Stimulated activated CD8-positive, alpha-beta memory T cell treated with anti-CD3 and anti-CD28 coated beads, Interleukin-2, amount 100 ng/mL, for 1 hour (primary cell): ENCODE measurements at places on chromosomes 7 and 10.

- no peak for DNase-seq
Measured at GRCh38 chr10:111233439-111233838, 156.6 kb downstream of the ADRA2A start.

DNA sequence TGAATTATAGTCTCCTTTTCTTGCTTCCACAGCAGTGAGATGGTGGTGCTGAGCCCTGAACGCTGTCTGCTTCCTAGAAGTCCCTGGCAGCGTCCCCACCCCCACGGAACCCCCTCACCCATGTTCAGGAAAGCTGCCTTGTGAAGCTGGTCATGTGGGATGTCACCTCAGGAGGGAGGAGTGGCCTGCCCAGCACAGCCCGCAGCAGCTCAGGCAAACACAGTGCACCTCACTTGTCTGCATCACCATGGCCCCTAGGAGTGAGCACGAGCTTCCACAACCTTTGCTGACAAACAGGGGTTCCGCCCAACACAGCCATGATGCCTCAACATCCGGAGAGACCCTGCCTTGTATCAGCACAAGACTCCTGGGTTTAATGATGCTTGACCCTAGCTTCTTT, 508.9 kb downstream of the RPS24 start:
- no peak for DNase-seq

DNA sequence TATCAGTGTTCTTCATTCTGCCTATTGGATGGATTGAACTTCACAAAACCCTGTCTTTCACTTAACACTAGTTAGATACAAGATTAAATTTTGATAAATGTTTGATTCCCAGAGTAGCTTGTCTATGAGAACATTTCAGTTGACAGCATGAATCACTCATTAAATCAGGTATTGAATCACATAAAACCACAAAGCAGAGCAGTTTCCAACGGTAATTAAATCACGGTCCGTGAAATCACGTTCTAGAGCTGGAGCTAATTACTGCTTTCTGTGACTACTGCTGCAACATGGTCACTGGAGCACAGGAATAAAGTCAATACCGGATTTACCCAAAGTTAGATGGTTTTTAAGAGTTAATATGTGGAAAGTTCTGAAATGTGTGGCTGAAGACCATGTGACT, 257.8 kb upstream of the PCDH15 start:
- DNase-seq = no peak

- DNase-seq = no peak
Measured at GRCh38 chr10:127024685-127025435, 119.6 kb downstream of the DOCK1 start.

- DNase-seq = no peak
Measured at GRCh38 chr7:117564080-117564479, 84.3 kb downstream of the CFTR start.

GRCh38 chr7:27148031-27148755, 619 bp upstream of the HOXA6 start:
- DNase-seq = no peak

- no peak for DNase-seq
Measured at GRCh38 chr10:59362959-59363381, 621 bp upstream of the FAM13C start.

DNA sequence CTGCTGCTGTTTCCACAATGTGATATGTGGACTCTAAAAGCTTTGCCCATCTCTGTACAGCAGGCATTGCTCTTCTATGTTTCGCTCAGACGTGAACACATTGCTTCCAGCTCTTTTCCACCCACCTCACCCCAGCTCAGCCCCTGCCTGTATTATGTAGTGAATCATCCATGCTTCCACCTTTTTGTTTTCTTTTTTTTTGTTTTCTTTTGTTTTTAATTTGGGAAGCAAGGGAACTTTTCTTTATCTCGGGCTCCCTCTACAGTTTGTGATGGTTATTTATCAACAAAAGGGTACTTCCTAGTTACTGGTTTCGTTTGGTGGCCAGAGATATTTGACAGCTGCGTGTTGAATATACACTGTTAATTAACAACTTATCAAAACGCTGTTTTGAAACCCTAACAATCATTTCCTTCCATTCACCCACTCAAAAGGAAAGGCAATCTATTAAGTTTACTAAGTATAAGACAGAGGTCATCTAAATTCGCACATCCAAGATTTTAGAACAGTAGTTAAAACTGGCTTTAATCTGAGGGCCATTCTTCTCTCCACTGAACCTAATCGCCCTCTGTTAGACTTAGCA, 127.9 kb upstream of the STK17A start:
- DNase-seq = no peak

- no peak for DNase-seq
Measured at GRCh38 chr10:788796-789748, 99.6 kb upstream of the DIP2C start.

DNA sequence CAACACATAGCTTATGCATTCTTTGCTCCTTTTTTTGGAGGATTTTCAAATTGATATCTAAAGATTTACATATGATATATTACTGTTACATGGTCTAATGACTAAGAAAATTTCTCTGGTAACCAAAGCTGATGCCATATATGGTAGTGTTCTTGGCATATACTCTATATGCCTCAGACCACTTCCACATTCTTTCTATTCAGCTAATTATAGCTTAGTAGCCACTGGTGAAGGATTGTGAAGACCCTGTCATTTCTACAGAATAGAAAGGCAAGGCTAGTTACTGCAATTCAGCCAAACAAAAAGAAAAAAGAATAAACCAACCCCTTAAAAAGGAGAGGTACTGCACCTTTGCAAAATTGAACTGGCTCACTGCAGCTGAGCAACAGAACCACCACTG, 3.7 kb downstream of the PURB start:
- DNase-seq = no peak

GRCh38 chr10:131167036-131167860, 144.3 kb downstream of the TCERG1L start:
- no peak for DNase-seq

GRCh38 chr10:6204063-6204340, 1.3 kb downstream of the PFKFB3 start:
- peak; percentile 20 for DNase-seq

DNA sequence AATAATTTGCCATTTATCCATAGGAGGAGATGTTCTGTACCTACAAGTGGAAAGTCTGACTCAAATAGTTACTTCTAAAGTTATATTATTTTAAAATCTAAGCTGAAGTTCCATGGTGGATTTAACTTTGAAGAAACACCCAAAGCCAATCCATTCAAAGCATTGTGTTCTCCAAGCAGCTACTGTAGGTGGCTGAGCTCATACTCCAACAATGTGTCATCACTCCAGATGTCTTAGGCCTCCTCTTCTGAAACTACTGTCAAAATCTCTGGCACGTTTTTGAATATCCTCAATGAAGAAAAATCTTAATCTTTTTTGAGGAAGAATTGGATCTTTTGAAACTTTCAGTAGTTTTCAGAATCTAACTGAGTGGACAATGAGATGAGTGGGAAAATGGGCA, 169.1 kb downstream of the PTEN start:
- no peak for DNase-seq

- DNase-seq = no peak
Measured at GRCh38 chr10:107548301-107548700, 383.8 kb upstream of the SORCS1 start.

GRCh38 chr7:47379629-47380324, 202.1 kb downstream of the TNS3 start:
- no peak for DNase-seq

GRCh38 chr10:3961082-3961481, 176.1 kb upstream of the KLF6 start:
- DNase-seq = peak; percentile 37

DNA sequence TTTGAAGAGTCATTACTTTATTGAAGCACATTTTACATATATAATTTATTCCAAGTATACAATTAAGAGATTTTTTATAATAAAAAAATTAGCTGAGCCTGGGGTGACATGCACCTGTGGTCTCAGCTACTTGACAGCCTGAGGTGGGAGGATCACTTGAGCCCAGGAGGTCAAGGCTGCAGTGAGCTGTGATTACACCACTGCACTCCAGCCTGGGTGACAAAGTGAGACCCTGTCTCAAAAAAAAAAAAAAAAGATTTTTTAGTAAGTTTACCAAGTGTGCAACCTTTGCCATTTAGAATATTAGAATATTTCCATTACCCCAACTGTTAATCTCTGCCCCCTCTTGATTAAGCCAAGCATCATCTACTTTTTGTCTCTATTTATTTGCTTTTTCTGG, 196.0 kb downstream of the CCSER2 start:
- DNase-seq = no peak

DNA sequence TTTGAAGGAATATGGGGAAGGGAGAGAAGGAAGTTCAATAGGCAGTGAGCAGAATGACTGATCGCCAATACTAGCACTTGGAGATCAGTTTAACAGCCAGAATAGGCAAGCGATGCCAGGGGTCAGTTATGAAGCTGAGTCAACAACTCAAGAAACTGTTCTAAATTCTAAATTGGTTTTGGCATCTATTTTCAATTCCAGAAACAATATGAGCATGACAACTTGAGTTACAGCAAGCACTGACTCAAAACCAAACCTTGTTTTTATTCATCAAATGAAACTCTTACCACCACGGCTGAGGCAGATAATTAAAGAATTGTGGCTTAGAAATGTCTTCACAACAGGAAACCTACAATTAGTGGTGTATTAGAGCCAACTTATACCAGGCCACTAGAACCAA, 180.5 kb upstream of the ASAH2 start:
- no peak for DNase-seq

- DNase-seq = peak; percentile 64
Measured at GRCh38 chr10:6052247-6053221, 9.6 kb downstream of the IL2RA start.

GRCh38 chr10:50316695-50317648, 65.7 kb upstream of the ASAH2 start:
- DNase-seq = no peak
